ENCODE measurements at places on chromosomes 7 and 10.

GRCh38 chr7:71613313-71613712, 481.4 kb downstream of the GALNT17 start:
- DNase-seq: no peak

- DNase-seq: peak; percentile 43
Measured at GRCh38 chr10:73644015-73644743, 2.9 kb upstream of the MYOZ1 start.

DNA sequence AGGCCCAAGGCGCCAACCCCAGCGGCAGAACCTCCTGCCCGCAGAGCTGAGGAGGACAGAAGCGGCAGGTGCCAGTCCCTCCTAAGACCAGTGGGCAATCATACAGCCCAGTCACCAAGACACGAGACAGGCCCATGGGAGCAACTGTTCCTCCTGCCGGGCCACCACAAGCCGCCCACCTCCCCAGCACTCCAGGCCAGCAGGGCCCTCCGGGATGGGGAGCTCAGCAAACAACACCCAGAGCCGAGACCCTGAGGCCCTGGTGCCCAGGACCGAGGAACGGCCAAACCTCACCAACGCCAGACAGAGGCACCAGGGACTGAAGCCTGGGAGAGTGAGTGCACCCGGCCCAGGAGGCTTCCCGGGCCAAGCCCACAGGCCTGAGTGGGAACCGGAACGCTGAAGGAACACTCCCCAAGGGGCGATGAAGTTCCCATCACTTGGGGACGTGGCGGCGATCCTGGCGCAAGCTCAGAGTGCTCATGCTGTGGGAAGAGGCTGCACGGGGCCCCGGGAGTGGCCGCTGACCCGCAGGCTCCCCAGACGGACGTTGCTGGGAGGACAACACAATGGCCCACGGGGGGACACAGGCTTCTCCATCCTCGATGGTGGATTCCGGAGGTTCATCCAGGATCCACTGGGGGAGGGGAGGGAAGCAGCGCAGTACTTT, 35.1 kb downstream of the GPER1 start:
- DNase-seq: no peak

- no peak for DNase-seq
Measured at GRCh38 chr10:110860576-110861241, 11.0 kb upstream of the PDCD4 start.

- DNase-seq: no peak
Measured at GRCh38 chr10:96205580-96205979, 65.8 kb downstream of the BLNK start.

DNA sequence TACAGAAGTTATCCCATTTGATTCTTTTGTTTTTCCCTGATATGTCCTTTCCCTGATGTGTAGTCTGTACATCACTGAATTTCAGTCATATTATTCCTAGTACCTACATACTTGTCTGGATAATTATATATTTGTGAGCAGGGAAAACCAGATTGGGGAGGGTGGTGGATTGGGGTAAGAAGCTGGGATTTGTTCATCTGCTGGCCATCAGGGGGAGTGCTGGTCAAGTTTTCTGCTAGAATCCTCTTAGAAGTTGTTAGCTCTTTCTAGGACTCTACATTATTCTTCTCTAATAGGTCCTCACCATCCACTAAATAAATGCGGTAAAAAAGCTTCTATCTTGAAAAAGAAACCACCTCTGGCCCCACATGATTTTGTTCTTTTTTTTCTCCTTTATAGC, 232.7 kb upstream of the TAC1 start:
- peak; percentile 4 for DNase-seq

DNA sequence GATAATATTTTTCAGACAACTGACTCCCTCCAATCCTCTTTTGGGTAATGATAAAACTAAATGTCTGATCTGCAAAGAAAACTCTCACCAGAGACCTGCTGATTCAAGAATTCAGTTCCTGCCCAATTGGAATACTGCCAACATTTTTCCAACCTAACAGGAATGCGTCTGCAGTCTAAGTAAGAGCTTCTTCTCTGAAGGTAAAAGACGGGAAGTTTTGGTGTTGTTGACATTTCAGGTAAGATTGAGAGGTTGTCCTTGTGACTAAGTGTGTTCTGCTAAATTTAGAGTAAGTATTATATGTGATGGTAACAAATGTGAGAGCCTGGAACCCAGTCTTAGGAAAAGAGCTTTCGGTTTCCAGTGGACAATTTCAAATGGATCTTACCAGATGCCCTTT, 17.6 kb downstream of the IFIT5 start:
- DNase-seq: no peak

DNA sequence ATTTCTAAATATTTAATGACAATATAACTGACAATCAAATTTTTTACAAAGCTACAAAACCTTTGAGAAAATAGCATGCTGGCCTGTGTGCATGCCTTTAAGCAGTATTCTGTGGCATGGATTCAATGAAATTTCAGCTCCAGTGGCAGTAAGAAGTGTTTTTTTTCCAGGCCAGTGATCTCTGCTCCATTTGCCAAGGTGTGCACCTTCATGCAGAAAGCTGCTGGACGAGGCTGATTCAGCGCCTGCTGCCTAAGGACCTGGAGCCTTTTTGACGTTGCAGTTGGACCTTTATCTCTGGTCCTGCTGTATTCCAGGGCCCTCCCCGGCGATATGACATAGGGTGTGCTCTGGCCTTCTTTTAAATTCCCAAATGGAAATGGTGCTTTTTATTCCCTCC, 26.6 kb downstream of the VWC2 start:
- DNase-seq: no peak

DNA sequence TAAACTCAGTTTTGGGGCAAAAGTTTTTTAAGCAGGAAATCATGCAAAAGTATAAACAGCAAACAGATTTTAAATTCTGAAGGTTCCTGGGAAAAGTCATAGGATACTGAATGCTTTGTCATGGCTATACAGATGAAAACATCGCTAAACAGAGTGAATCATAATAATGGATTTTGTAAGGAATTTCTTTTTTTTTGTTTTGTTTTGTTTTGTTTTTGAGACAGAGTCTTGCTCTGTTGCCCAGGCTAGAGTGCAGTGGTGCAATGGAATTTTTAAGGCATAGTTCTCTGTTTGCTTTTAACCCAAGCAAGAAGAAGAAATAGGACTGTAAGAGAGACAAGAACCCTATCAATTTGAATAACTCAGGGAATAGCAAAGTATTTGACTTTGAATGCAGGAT, 285.3 kb downstream of the NRG3 start:
- no peak for DNase-seq

- DNase-seq: no peak
Measured at GRCh38 chr7:121480566-121481335, 84.6 kb upstream of the FAM3C start.

DNA sequence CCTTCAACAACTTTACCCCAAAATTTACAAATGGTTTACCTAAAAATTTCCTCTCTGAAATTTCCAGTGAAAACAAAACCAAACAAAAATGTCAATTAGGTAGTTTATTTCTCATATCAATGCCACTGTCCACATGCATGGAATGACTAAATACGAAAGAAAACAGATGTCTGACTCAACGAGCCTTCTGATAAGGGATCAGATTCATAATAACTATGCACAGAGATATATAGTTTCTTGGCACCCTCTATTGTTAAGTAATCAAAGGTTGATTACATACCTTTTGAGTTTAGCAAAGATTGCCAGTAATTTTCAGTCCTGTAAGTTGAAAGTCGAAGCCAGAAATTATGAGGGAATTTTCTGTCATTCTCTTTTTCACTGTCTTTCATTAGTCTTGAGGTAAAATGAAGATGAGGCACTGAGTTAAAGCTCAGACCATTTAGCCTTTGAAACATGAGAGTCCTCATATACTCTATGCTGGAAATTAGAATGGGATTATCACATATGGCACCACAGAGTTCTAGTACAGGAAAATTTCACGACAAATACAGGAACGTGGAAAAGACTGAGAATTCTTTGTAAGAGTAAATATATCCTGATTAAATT, 519.1 kb upstream of the ANKRD30A start:
- DNase-seq: no peak

- no peak for DNase-seq
Measured at GRCh38 chr10:31099664-31100063, 68.0 kb upstream of the ZNF438 start.

- no peak for DNase-seq
Measured at GRCh38 chr10:69861251-69862240, 59.8 kb downstream of the COL13A1 start.

DNA sequence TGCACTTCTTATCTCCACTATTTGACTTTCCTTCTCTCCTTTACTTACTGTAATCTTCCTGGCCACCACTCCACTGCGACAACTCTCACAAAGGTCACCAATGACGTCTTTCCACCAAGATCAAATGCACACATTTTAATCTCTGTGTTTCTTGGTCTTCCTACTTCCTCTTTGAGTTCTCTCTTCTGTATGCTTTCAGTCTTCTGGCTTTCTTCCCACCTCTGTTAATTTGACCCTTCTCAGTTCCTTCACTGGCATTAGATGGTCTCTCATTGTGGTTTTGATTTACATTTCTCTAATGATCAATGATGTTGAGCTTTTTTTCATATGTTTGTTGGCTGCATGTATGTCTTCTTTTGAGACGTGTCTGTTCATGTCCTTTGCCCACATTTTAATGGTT, 31.9 kb downstream of the FAM107B start:
- DNase-seq: no peak

- DNase-seq: no peak
Measured at GRCh38 chr10:52563360-52563759, 209.2 kb downstream of the MBL2 start.

DNA sequence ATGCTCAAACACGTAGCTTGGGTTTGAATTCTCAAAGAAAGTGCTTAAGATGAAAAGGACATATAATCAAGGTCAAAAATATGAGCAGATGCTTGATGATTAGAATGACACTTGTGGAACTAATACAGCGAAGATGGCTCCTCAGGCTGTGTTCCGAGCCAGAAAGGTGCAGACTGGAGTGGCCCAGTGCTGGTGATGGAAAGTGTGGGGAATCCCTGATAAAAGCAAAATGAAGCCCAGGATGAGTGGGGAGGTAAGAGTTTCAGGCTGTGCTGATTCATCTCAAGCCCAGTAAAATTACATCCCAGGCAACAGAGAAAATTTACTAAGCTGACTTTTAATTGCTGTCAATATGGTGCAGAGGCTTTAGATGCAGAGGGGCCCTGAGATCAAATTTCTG, 77.8 kb upstream of the IKZF1 start:
- DNase-seq: no peak

DNA sequence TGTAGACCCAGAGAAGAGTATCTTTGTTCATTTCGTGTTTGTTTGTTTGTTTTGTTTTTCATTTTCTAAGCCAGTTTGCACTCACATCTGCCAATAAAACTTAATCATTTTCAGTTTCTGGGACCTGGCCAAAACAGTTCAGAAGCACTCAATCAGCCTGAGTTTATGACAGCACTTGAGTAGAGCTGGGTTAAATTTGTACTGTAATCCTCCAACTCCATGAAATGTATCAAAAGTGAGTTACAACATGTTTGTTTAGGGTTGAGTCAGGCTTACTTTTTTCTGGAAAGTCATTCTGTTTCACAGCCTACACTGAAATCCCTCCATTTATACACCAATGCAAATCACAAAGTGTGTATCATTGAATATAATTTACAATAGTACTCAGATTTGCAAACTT, 91.9 kb downstream of the ZWINT start:
- DNase-seq: no peak

DNA sequence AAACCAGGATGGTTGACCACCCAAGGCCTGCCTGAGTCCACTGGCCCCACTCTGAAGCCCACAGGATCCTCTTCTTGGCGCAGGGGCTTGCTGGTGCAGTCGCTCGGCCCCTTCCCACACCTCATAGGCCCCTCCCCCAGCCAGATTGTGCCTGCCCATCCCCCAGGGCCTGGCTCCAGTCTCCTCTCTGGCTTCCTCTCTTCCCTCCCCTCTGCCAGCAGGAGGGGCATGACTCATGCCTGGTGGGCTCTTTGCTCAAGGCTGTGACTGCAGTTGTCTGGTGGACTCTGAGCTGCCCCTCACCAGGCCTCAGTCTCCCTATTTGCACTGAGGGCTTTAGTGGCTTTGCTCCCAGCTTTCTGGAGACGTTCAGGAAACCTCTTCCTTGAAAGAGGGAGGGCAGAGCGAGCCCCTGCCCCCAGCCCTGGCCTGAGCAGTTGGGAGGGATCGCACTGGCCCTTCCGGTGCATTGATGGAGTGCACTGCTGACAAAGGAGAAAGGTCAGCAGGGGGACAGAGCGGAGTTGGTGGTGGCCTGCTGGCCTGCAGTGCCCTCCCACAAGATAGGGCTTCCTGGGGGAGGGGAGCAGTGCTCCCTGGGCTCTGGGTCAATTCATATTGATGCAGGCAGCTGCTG, 60.7 kb downstream of the ZMIZ1 start:
- DNase-seq: no peak

GRCh38 chr10:124999433-125000365, 57.8 kb downstream of the ZRANB1 start:
- DNase-seq: no peak

- no peak for DNase-seq
Measured at GRCh38 chr7:20700453-20701227, 85.2 kb downstream of the ABCB5 start.

- no peak for DNase-seq
Measured at GRCh38 chr7:158881731-158882130, 25.4 kb downstream of the DYNC2I1 start.

GRCh38 chr10:31606841-31607240, 287.8 kb downstream of the ZEB1 start:
- DNase-seq: no peak

GRCh38 chr7:69670701-69671100, 72.4 kb downstream of the AUTS2 start:
- DNase-seq: no peak

- no peak for DNase-seq
Measured at GRCh38 chr7:34762764-34763163, 104.7 kb downstream of the NPSR1 start.

GRCh38 chr7:103810112-103810744, 179.2 kb downstream of the RELN start:
- no peak for DNase-seq

DNA sequence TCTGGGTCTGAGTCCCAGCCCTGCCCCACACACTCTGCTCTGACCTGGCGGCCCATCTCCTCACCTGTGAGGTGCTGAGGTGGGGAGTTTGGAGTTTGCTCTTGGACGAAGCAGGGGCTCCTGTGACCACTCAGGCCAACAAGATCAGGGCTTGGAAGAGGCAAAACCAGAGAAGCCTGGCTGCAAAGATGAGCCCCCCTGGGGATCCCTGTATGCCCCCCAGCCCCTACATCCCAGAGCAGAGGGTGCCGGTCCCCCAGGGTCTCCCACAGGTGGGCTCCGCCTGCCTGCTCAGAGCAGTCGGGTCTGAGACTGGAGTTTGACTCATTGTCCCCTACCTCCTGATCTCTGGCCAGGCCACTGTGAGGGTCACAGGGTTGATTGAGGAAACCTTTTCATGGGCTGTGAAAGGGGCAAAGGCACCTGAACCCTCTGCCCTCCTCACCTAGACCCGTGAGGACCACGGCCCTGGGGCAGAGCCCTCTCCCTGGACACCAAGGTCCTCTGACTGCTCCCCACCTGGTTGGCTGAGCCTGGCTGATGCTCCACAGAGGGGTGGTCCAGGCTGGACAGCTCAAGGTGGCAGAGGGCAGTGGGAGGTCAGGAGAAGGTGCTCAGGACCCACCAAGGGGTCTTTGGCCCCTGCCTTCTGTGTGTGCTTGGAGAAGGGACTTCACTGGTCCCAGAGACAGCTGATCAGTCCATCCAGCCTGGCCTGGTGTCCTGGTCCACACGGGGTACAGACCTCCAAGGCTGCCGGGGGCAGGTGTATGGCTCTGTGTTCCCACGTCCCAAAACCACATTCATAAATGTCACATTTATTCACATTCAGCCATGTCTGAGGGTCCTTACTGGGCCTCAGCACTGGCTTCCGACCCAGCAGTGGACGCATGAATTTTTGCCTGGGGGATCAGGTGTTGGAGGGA, 9.1 kb upstream of the SCART1 start:
- DNase-seq: no peak

Data from NCI-H774 (cell line).